ENCODE measurements at places on chromosomes 16 and 17. TPM values are rescaled to one million over a fixed set of nuclear protein-coding genes. Genes with fewer than 3 reads are reported as not detected.

The ZNF213 gene
- 20.7 TPM for total RNA-seq

The ODAD4 gene
- total RNA-seq: 1.3 TPM

The KIF18B gene
- 11.2 TPM for total RNA-seq

The PRSS27 gene
- 6.3 TPM for total RNA-seq

The BFAR gene
- 57.0 TPM for total RNA-seq

GRCh38 chr17:69018022-69018615, 42.6 kb downstream of the ABCA9 start:
- no peak overlapping the region for H3K27ac ChIP-seq
- H3K4me1 ChIP-seq: no peaks in the 10 kb centered on the region
- no peak for DNase-seq
- no peak overlapping the region for H3K4me3 ChIP-seq

DNA sequence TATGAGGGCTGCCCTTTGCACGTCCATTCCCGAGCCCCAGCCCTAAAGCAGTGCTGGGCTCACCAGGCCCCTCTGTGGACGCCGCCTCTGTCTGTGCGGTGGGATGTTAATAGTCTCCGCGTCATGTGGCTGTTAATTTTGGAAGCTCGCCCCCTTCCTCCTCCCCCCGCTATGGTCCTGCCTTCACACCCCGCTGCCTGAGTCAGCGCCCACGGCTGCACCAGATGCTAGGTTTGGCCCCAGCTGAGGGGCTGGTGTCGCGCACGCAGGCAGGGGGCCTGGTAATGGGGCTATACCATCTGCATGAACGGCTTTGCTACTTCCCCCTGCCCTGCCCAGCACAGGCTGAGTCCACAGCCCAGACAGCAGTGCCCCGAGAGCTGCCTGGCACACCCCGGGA, 4.1 kb upstream of the SSTR5 start:
- DNase-seq: no peak
- no peaks in the 10 kb centered on the region for H3K4me1 ChIP-seq
- H3K27ac ChIP-seq: no peak overlapping the region

- H3K4me3 ChIP-seq: no peak overlapping the region
- DNase-seq: no peak
- no peaks in the 10 kb centered on the region for H3K36me3 ChIP-seq
- no peak overlapping the region for H3K27ac ChIP-seq
- peaks cover 6% of the 10 kb centered on the region for H3K4me1 ChIP-seq
- no peaks in the 10 kb centered on the region for H3K27me3 ChIP-seq
These were observed 5.3 kb upstream of the NSMCE1 start for GRCh38 chr16:27273670-27274423.

DNA sequence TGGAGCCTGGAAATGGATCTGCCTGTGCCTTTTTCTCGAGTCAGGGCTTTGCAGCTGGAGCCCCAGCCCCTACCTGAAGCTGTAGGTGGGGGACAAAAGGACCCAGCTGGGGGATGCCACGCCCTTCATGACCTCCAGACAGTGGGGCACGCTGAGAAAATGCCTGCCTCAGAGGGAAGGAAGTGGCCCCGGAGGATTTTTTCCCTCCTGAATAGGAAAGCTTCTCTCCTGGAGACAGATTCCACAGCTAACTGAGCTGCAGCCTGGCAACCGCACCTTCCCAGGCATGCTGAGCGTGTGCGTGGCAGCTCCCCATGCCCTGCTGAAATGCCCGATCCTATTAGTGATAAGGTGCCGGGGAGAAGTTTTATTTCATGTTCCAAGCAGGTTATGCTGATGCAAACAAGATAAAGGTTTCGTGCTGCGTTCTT, 58.0 kb downstream of the AIPL1 start:
- H3K27me3 ChIP-seq: peaks cover 11% of the 10 kb centered on the region
- no peak overlapping the region for H3K4me3 ChIP-seq
- H3K4me1 ChIP-seq: peaks cover 19% of the 10 kb centered on the region
- DNase-seq: no peak
- no peaks in the 10 kb centered on the region for H3K36me3 ChIP-seq

DNA sequence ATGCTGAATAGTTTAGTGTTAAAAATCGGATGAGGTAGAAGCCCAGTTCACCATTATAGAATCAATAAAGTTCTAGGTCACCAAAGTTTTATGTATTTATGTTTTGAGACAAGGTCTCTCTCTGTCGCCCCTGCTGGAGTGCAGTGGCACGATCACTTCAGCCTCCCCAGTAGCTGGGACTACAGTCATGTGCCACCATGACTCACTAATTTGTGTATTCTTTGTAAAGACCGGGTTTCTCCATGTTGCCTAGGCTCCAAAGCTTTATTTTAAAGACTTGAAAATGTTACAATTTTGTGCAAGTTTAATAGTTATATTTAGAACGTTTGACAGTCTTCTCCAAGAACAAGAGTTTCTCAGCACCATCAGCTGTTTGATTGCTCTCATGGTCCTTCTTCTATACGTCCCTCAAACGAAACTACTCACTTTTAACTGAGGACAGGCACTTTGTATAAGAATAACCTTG, 32.1 kb downstream of the NDE1 start:
- peaks cover 82% of the 10 kb centered on the region for H3K36me3 ChIP-seq
- no peaks in the 10 kb centered on the region for H3K27me3 ChIP-seq
- H3K27ac ChIP-seq: no peak overlapping the region
- H3K4me3 ChIP-seq: no peak overlapping the region
- DNase-seq: peak; percentile 82

- peaks cover 31% of the 10 kb centered on the region for H3K27me3 ChIP-seq
- no peaks in the 10 kb centered on the region for H3K36me3 ChIP-seq
- H3K27ac ChIP-seq: no peak overlapping the region
- no peak for DNase-seq
- no peaks in the 10 kb centered on the region for H3K4me1 ChIP-seq
These were observed 226.1 kb upstream of the N4BP1 start for GRCh38 chr16:48836067-48836466.

DNA sequence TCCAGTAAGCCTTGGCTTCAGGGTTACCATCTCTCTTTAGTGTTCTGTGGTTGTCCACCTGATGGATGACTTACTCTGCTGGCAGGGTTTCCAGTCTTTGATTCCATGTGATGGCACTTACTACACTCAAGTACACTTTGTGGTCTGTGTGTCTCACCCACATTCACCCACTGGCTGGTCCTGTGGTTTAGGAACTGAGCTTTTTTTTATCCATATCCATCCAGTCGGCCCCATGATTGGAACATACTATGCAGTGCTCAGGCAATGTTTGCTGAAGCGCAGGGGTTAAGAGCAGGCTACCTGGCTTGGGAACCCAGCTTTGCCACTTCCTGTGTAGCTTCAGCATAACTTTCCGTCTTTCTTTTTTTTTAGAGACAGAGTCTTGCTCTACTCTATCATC, 2.8 kb upstream of the FUS start:
- peaks cover 21% of the 10 kb centered on the region for H3K36me3 ChIP-seq
- H3K27me3 ChIP-seq: no peaks in the 10 kb centered on the region
- DNase-seq: peak; percentile 57
- no peak overlapping the region for H3K4me3 ChIP-seq
- peaks cover 8% of the 10 kb centered on the region for H3K4me1 ChIP-seq

- H3K27ac ChIP-seq: no peak overlapping the region
- peaks cover 14% of the 10 kb centered on the region for H3K4me1 ChIP-seq
These were observed 1.1 kb downstream of the UNC13D start for GRCh38 chr17:75842963-75843576.

- H3K27ac ChIP-seq: no peak overlapping the region
- H3K27me3 ChIP-seq: peaks cover 7% of the 10 kb centered on the region
- peaks cover 8% of the 10 kb centered on the region for H3K4me1 ChIP-seq
- no peak for DNase-seq
- H3K4me3 ChIP-seq: no peak overlapping the region
These were observed 13.5 kb upstream of the ERCC4 start for GRCh38 chr16:13906168-13907089.

GRCh38 chr16:12145918-12146317, 169.4 kb downstream of the SNX29 start:
- H3K4me3 ChIP-seq: no peak overlapping the region
- H3K27ac ChIP-seq: no peak overlapping the region
- DNase-seq: no peak
- H3K4me1 ChIP-seq: no peaks in the 10 kb centered on the region

DNA sequence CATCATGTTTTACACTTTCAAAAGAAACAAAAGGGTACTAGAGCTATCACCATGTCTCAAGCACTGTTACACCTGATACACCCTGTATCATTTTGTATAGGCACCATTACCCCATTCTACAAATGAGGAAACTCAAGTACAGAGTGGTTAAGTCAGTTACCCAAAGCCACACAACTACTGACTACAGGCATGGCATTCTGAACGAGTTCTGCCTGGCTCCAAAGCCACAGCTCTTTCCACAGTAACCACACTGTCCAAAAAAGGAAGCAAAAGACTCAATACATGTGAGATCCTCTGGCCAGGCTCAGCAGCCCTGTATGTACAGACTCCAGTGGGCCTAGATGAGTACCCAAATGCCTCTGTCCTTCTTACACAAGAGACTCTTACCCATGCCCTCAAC, 4.7 kb downstream of the DYNC1LI2 start:
- no peak overlapping the region for H3K27ac ChIP-seq
- peaks cover 30% of the 10 kb centered on the region for H3K4me1 ChIP-seq
- no peak for DNase-seq
- H3K27me3 ChIP-seq: no peaks in the 10 kb centered on the region
- H3K36me3 ChIP-seq: peaks cover 72% of the 10 kb centered on the region

Measured in MCF 10A (cell line).